MG63 (cell line): ENCODE measurements at places on chromosomes 5 and 9.

GRCh38 chr5:36723912-36724311 lies 117.5 kb downstream of the SLC1A3 start:
- DNase-seq = no peak

GRCh38 chr5:162995568-162995967 lies 441.8 kb upstream of the CCNG1 start:
- no peak for DNase-seq

- DNase-seq = no peak
Observed at GRCh38 chr9:91856419-91856818, 93.6 kb downstream of the ROR2 start.

DNA sequence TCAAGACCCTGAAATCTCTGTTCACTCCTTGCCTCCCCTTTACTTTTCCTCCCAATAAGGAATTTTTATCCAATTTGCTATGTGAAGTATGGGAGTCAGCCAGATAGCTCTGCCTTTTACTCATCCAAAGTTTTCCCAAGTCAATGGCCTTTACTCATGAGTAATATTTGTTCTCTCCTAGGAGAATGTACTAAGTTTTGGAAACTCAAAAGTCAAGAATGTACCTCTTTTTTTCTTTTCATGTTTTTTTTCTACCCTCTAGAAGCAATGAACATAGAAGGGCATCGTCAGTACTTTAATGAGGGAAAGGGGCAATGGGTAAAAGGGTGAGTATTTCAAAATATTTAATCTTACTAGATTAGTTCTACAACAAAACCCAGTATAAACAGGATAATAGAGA lies 140.2 kb upstream of the SGCD start:
- no peak for DNase-seq

DNA sequence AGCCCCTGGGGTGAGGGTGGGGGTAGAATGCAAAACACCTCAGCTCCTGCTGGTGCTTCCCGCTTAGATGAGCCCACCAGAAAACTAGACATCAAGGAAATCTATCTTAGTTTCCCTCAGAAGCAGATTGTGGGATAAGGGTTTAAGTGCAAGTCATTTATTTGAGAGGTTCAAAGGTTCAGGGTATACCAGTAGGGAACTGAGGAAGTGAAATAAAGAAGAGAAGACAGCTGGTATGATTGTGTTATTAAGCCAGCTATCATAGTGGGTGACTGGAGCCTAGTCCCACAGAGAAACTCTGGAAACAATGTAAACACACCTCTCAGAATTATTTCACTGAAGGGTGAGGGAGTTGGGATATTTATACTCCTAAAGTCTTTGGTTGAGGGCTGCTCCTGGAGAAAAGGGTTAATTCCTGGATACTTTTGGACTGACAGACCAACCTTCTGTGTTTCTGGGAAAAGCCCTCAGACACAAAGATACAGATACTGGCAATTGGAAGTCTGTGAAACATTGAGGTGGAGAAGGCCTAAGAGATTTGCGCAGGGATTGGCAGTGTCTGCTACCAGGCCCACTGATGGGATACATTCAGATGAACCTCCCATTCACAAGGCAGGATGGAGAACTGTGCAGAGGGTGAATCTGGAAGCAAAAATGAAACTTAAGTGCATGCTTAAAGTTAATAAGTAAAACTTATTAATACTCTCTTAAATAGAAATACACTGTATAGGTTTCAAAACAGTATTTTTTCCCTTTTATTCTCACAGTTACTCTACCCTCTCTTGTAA lies 6.4 kb upstream of the DCTN4 start:
- no peak for DNase-seq

- no peak for DNase-seq
Observed at GRCh38 chr9:112408819-112409218, 28.9 kb downstream of the HSDL2 start.
